NCI-H1105 treated with DMSO at 0.1 percent for 48 hours (cell line): ENCODE measurements at places on chromosomes 3 and 15.
A peak's percentile ranks its signal among the peaks of the same experiment; 100 is the strongest.

DNA sequence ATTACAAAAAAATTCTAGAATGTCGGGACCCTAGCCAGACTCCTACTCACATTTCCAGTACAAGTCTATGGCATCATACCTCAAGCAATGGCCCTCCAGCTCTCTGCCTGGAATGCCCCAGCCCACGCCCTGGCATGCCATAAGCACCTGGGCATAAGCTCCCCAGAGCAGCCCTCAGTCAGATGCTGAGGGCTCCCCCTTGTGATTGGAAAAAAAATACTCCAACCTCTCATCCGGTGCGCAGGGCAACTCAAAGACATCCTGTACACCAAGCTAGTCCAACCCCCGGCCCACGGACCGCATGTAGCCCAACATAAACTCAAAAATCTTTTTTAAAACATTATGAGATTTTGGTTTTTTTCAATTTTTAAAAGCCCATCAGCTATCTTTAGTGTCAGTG, 115.4 kb downstream of the NEK10 start:
- DNase-seq: peak; percentile 7

DNA sequence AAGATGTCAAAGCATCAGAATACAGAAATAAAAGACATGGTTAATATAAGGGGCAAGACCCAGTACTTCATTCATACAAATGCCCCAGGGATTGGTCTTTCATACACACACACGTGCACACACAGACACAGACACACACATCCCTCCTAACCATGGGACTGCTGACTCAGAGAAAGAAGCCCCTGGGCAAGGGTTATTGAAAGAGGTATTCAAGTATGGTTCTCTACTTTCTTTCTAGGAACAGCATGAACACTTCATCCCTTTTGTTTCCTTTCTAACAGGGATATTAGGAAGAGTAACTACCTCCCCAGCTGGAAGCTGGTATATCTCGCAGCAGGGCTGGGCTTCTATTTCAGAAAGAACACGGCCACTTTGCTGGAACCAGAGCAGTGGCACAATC, 33.2 kb upstream of the ZFAND6 start:
- no peak for DNase-seq

- no peak for DNase-seq
These were observed 1462.8 kb upstream of the GBE1 start for GRCh38 chr3:83224101-83224868.

GRCh38 chr3:140341203-140341602, 336.7 kb upstream of the TRIM42 start:
- no peak for DNase-seq

GRCh38 chr15:98938105-98938417, 69.5 kb downstream of the PGPEP1L start:
- DNase-seq: no peak

- no peak for DNase-seq
These were observed 6.6 kb downstream of the MOBP start for GRCh38 chr3:39474126-39474515.
